Muscle of back (tissue), 13 donors: ENCODE measurements at places on chromosomes 7 and 10.

- no peak for DNase-seq
Observed at GRCh38 chr10:104642658-104643302, 1.7 kb downstream of the SORCS3 start.

- no peak for DNase-seq
Observed at GRCh38 chr10:78541481-78542140, 507.9 kb downstream of the RPS24 start.

- DNase-seq = no peak
Observed at GRCh38 chr10:110077436-110078130, 69.8 kb downstream of the ADD3 start.

DNA sequence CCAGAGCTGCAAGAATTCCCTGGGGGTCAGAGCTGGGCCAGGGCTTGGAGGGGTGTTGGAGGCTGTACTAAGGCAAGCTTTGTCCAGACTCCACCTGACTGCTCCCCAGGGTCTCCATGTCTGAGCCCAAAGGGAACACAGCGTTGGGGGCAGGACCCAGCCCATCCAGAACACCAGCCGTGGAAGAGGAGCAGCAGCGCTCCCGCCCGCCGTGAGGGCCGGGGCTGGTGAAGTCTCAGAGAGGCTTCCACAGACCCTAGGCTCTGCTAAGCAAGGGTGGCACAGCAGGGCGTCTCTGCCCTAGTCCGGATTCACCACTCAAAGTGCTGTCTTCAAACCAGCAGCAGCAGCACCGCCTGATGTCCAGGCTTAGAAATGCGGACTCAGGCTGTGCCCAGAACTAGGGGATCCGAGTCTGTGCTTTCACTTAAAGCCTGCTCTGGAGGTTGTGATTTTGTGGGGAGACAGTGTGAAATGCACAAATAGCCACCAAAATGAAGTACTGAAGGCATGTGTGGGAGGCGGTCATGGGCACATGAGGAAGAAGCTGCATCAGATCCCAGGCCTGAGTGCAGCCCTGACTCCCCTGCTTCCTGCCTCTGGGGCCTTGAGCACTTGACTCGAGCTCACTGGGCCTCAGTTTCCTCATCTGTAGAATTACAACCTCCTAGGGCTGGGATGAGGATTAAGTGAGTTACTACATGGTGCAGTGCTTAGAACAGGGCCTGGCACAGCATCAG is 16.6 kb upstream of the AQP1 start:
- peak; percentile 26 for DNase-seq

DNA sequence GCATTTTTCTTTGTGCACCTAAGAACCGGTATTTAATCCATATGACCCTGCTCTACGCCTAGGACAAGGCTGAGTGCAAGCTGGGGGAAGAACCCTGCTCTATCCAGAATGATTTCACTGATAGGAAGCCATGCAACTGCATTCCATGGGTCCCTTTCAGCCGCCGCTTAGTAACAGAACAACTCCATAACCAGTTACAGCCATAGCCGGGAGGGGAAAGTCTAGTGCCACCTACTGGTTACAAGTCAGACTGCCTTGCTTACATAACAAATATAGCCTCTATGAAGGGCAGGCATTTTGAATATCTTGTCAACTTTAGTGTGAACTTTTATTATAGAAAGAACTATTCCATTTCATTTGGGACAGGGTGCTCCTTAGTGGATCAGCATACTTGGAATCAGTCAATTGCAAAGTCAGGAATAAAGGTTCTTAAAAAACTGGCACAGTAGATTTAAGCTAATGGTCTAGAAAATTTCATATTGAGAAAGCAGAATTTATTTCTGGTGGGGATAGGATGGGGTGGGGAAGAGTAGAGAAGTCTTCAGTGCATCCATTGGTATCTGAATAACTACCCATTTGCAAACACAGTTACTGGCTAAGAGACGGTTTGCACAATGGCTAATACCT is 521.7 kb downstream of the ADRA2A start:
- DNase-seq = peak; percentile 38

- no peak for DNase-seq
Observed at GRCh38 chr7:475951-476441, 43.6 kb downstream of the PDGFA start.

- DNase-seq = peak; percentile 37
Observed at GRCh38 chr10:51400392-51401096, 298.9 kb downstream of the CSTF2T start.

- peak; percentile 32 for DNase-seq
Observed at GRCh38 chr7:29328045-29328444, 133.5 kb downstream of the CHN2 start.

GRCh38 chr7:25546306-25546705 is 318.0 kb upstream of the NPVF start:
- no peak for DNase-seq

DNA sequence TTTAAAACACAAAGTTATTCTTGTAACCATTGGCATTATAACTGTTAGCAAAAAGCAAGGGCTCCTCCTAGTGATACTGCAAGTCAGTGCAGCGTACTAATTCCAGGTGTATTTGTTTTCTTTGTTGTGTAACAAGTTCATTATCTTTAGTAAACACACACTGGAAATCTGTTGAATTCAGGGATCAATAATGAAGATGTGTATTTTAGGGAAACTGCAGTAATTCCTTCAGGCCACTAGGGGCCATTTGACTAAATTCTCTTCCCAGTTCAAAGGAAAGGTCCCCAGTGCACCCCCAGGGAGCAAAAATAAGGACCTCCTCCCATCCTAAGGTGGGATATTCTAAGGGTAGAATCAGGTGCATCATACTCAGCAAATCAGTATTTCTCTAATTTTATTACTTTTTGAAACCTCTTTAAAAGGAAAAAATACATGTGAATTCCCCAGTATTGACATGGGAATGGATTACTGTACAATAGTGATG is 158.6 kb upstream of the LYZL1 start:
- DNase-seq = no peak
